H9 (cell line): ENCODE measurements at places on chromosomes 4 and X.
A peak's percentile ranks its signal among the peaks of the same experiment; 100 is the strongest.

GRCh38 chr4:109462802-109463201 lies 29.2 kb downstream of the SEC24B start:
- DNase-seq = no peak
- H3K27me3 ChIP-seq = no peaks in the 10 kb centered on the region
- peaks cover 23% of the 10 kb centered on the region for H3K36me3 ChIP-seq
- no peak overlapping the region for H3K27ac ChIP-seq

DNA sequence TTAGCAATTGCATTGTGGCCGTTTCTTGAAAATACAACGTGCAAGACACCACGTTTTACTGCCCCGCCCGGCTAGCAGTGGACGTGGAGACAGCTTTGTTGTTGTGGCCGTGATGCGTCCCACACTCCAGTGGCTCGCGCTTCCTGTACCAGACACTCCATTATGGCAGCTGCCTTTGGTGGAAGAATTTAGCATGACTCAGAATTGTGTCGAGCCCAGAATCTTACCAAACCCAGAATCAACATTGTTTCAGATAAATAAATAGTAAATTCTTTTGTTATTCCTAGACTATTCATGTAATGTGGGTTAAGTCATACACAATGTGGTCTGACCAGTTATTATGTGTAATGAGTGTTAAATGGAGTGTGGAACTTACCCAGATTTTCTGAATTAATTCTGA lies 25.3 kb upstream of the S100P start:
- no peak for DNase-seq
- H3K4me1 ChIP-seq = no peaks in the 10 kb centered on the region
- H3K27ac ChIP-seq = no peak overlapping the region

- peaks cover 39% of the 10 kb centered on the region for H3K36me3 ChIP-seq
- H3K4me3 ChIP-seq = peak overlapping the region; percentile 24
- H3K4me1 ChIP-seq = peaks cover 8% of the 10 kb centered on the region; the same call in 1 of the 2 replicates
Observed at GRCh38 chr4:135186002-135186401, 984.4 kb upstream of the PABPC4L start.

DNA sequence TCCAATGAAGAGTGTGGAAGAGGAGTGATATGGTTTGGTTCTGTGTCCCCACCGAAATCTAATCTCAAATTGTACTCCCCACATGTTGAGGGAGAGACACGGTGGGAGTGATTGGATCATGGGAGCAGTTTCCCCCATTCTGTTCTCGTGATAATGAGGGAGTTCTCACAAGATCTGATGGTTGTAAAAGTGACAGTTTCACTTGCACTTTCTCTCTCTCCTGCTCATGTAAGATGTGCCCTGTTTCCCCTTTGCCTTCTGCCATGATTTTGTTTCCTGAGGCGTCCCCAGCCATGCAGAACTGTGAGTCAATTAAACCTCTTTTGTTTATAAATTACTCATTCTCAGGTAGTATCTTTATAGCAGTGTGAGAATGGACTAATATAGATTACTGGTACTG lies 39.6 kb downstream of the FAM47C start:
- no peak overlapping the region for H3K27ac ChIP-seq
- no peaks in the 10 kb centered on the region for H3K27me3 ChIP-seq
- no peak overlapping the region for H3K4me3 ChIP-seq
- no peak for DNase-seq
- H3K4me1 ChIP-seq = no peaks in the 10 kb centered on the region

- no peak for DNase-seq
- H3K4me1 ChIP-seq = no peaks in the 10 kb centered on the region; the same call in 1 of the 2 replicates
- H3K27me3 ChIP-seq = peaks cover 10% of the 10 kb centered on the region
- no peak overlapping the region for H3K27ac ChIP-seq
Observed at GRCh38 chr4:107831140-107831539, 6.4 kb downstream of the SGMS2 start.

GRCh38 chr4:127182687-127183086 lies 450.1 kb upstream of the INTU start:
- H3K4me1 ChIP-seq = peaks cover 3% of the 10 kb centered on the region; the same call in 1 of the 2 replicates
- H3K27me3 ChIP-seq = no peaks in the 10 kb centered on the region
- H3K36me3 ChIP-seq = peaks cover 45% of the 10 kb centered on the region
- no peak for DNase-seq
- H3K27ac ChIP-seq = no peak overlapping the region
- H3K4me3 ChIP-seq = no peak overlapping the region

DNA sequence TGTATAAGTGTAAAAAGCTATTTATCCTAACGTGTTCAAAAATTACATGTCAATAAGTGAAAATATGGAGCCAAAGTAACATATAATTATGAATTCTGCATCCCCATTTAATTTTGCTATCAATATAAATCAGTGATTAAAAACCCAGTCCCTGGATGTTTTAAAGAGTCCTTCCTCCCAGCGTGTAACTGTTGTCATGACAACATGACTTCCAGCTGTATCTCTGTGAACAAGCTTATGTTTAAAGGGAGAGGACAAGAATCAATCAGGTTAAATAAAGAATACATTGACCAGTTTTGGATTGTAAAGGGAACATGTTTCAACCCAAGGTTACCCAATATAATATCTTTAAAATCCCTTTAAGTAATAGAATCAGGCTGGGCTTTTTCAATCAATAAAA lies 219.7 kb downstream of the NSUN7 start:
- no peaks in the 10 kb centered on the region; the same call in 2 of the 3 replicates for H3K36me3 ChIP-seq
- no peak overlapping the region for H3K27ac ChIP-seq
- no peak overlapping the region for H3K4me3 ChIP-seq
- no peaks in the 10 kb centered on the region for H3K27me3 ChIP-seq

GRCh38 chr4:8221476-8221875 lies 22.4 kb downstream of the SH3TC1 start:
- no peak overlapping the region for H3K27ac ChIP-seq
- H3K4me1 ChIP-seq = peaks cover 3% of the 10 kb centered on the region
- H3K36me3 ChIP-seq = no peaks in the 10 kb centered on the region
- no peak overlapping the region for H3K4me3 ChIP-seq
- DNase-seq = no peak

GRCh38 chr4:71229477-71230270 lies 109.1 kb upstream of the SLC4A4 start:
- peak; percentile 36 for DNase-seq
- H3K4me3 ChIP-seq = no peak overlapping the region
- H3K4me1 ChIP-seq = no peaks in the 10 kb centered on the region
- H3K27me3 ChIP-seq = no peaks in the 10 kb centered on the region
- no peaks in the 10 kb centered on the region; the same call in 2 of the 3 replicates for H3K36me3 ChIP-seq

GRCh38 chr4:47579235-47579634 lies 94.2 kb downstream of the ATP10D start:
- no peak overlapping the region for H3K4me3 ChIP-seq
- H3K36me3 ChIP-seq = no peaks in the 10 kb centered on the region

DNA sequence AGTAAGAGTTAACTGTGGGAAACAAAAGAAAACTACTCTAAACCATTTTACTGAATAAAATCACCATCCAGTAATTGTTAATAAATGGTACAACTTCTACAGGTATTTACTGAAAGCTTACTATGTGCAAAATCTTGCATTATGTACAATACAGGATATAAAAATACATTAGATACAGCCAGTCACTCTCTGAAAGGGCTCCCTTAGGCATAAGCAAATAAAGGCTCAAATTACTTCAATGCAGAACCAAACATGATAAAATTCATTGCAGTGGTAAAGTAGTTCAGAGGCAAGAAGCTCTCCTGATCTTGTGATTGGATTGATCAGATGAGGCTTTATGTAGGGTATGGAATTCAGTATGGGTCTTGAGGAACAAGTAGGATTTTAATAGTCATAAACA lies 100.2 kb downstream of the KLHL13 start:
- peaks cover 8% of the 10 kb centered on the region; the same call in 1 of the 2 replicates for H3K36me3 ChIP-seq
- no peak for DNase-seq
- no peaks in the 10 kb centered on the region for H3K4me1 ChIP-seq

GRCh38 chr4:155032521-155033229 lies 175.8 kb upstream of the NPY2R start:
- H3K27me3 ChIP-seq = no peaks in the 10 kb centered on the region
- H3K36me3 ChIP-seq = no peaks in the 10 kb centered on the region
- DNase-seq = no peak
- no peak overlapping the region for H3K27ac ChIP-seq

- no peak overlapping the region for H3K27ac ChIP-seq
- no peak overlapping the region for H3K4me3 ChIP-seq
- peaks cover 6% of the 10 kb centered on the region; the same call in 1 of the 2 replicates for H3K4me1 ChIP-seq
- no peaks in the 10 kb centered on the region for H3K27me3 ChIP-seq
Observed at GRCh38 chr4:13906727-13907126, 279.2 kb upstream of the BOD1L1 start.

GRCh38 chr4:86452924-86453531 lies 93.2 kb upstream of the MAPK10 start:
- H3K27ac ChIP-seq = no peak overlapping the region
- peaks cover 31% of the 10 kb centered on the region for H3K36me3 ChIP-seq
- no peak overlapping the region for H3K4me3 ChIP-seq

DNA sequence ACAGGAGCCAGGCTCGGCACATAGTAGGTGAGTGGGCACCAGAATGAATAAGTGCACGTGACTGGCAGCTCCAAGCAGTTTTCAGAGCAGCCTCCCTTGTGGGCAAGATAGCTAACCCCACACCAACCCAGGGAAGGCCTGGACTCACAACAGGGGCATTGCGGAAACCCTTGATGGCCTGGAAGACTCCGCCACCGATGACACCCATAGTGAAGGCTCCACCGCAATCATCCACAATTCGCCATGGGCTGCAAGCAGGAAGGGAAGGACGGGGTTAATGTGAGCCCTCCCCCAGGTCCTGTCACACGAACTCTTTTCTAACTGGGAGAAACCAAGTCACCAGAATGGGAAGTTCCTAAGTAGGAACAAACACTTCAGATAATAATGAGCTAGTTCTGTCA lies 957 bp downstream of the TIMM17B start:
- H3K4me3 ChIP-seq = peak overlapping the region; percentile 76
- no peak for DNase-seq
- H3K27ac ChIP-seq = peak overlapping the region; percentile 91
- H3K36me3 ChIP-seq = peaks cover 27% of the 10 kb centered on the region

GRCh38 chr4:146379744-146380143 lies 142.0 kb downstream of the SLC10A7 start:
- no peaks in the 10 kb centered on the region for H3K27me3 ChIP-seq
- no peak overlapping the region for H3K4me3 ChIP-seq
- no peaks in the 10 kb centered on the region for H3K4me1 ChIP-seq
- no peak overlapping the region for H3K27ac ChIP-seq
- no peaks in the 10 kb centered on the region; the same call in 2 of the 3 replicates for H3K36me3 ChIP-seq

DNA sequence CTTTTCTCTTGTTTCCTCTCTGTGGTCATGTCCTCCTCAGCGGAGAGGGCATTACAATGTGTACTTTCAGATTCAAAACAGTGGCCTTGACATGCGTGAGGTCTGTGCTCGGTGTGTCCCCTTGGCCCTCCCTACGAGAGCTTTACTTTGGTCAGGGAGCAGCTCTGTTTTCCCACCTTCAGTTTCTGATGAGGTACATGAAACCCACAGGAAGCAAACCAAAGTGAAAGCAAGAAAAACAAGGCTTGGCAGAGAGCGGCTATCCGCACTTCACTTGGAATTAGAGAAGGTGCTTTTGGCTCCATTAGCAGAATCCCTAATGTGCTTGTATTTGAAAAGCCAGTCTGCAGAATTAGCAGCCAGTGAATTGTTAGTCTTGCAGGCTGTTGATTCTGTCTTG lies 19.5 kb upstream of the BOD1L1 start:
- H3K36me3 ChIP-seq = no peaks in the 10 kb centered on the region
- H3K27me3 ChIP-seq = no peaks in the 10 kb centered on the region
- no peak for DNase-seq
- H3K4me3 ChIP-seq = no peak overlapping the region
- peaks cover 3% of the 10 kb centered on the region; the same call in 1 of the 2 replicates for H3K4me1 ChIP-seq

GRCh38 chr4:115973768-115974167 lies 860.3 kb upstream of the NDST4 start:
- H3K36me3 ChIP-seq = peaks cover 7% of the 10 kb centered on the region
- H3K27ac ChIP-seq = peak overlapping the region; percentile 98
- no peaks in the 10 kb centered on the region for H3K27me3 ChIP-seq

- no peaks in the 10 kb centered on the region for H3K36me3 ChIP-seq
- H3K4me3 ChIP-seq = no peak overlapping the region
- no peaks in the 10 kb centered on the region for H3K4me1 ChIP-seq
- H3K27me3 ChIP-seq = no peaks in the 10 kb centered on the region
- no peak overlapping the region for H3K27ac ChIP-seq
- DNase-seq = no peak
Observed at GRCh38 chr4:139603576-139604410, 47.8 kb upstream of the SETD7 start.

DNA sequence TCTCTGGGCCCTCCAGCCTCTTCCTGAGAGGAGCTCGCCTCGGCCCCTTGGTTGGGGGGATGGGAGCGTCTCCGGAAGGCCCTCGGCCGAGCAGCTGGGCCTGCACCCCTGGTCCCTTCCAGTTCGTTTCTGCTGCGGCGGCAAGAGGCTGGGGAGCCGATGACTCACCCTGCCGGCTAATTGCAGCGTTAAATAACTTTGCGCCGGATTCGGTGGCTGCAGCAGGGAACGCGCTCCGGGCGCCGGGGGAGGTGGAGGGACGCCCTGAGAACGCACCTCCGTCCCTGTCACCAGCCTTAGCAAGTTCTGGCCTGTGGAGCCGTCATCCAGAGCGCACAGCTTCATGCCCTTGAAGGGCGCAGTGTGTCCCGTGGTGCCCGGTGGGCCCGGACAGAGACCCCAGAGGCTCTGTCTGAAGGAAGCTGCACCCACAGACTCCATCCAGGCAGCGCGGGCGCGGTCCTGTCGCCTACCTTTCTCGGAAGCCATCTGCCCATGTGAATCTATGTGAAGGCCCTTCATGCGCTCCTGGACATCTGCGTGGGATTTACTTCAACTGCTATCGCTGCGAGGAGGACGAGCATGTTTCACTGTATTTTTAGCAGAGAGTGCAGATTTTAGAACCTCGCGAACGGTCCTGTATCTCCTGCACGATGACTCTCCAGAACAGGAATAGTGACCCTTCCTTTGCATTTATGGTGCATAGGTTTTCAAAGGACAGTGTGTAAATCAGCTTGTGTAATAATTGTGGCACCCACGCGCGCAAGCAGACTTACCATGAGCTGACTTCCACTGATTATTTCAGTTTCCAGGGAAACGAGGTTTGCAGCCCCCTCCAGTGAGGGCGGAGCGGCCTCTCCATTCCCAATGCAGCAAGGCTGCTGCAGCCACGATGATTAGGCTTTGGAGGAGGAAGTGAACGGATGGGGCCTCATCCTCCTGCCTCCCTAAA lies 1.7 kb upstream of the TMEM271 start:
- peaks cover 40% of the 10 kb centered on the region for H3K27me3 ChIP-seq
- peak; percentile 75 for DNase-seq
- 0 out of 2 replicates have a peak, but pooled peaks cover 5% of the 10 kb centered on the region for H3K4me1 ChIP-seq
- H3K4me3 ChIP-seq = peak overlapping the region; percentile 62

GRCh38 chr4:121182296-121182695 lies 18.2 kb upstream of the TNIP3 start:
- no peak for DNase-seq
- H3K36me3 ChIP-seq = no peaks in the 10 kb centered on the region
- no peak overlapping the region for H3K4me3 ChIP-seq
- no peak overlapping the region for H3K27ac ChIP-seq

DNA sequence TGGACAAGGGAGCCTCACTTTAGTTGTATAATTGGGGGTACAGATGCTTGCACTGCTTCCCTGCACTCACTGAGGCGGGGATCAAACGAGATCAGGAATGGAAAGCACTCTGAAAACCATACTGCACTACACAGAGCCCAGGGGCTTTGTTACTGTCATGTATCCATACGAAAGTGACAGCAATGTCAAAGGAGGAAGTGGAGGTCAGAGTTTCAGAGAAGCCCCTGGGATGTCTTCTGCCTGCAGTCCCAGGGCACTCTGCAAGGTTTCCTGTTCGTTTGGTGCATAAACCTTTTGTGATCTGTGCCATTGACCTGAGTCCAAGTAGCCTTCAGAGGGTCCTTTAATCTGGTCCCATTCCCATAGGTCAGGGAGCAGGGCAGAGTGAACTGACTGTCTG lies 31.2 kb downstream of the RNF175 start:
- no peak overlapping the region for H3K27ac ChIP-seq
- H3K4me1 ChIP-seq = no peaks in the 10 kb centered on the region
- no peak for DNase-seq
- no peaks in the 10 kb centered on the region for H3K36me3 ChIP-seq
- no peaks in the 10 kb centered on the region for H3K27me3 ChIP-seq
- H3K4me3 ChIP-seq = no peak overlapping the region
